ENCODE measurements at places on chromosomes 3 and 15.

DNA sequence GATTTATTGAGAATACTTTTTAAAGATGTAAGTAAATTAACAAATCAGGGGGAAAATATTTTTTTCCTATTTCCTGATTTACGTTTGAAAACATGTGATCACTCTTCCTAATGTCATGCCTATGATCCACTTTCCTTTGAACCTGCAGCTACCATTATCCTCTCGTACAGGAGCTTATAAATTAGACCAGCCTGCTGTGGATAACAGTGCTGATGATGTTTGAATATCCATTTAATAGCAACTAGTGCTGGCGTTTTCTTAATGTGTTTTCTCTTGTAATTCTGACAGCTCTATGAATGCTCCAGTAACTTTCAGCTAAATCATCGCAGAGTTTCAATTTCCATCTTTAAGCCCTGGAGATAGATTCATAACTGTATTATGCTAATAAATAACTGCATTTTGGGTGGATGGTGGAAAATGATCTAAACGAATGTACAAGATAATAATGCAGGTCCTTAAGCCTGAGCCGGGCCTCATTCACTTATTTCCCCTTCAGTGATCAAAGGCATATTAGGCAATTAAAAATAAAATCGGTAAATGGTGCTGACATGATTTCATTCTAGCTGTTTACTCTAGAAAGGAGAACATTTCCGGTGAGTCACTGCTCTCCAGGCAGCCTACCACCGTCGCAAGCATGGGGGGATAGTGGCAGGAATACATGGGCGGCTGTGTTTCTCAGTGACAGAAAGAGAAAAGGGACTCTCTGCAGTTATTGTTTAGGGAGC is 58.5 kb upstream of the SLC24A5 start:
- peak; percentile 35 for DNase-seq

DNA sequence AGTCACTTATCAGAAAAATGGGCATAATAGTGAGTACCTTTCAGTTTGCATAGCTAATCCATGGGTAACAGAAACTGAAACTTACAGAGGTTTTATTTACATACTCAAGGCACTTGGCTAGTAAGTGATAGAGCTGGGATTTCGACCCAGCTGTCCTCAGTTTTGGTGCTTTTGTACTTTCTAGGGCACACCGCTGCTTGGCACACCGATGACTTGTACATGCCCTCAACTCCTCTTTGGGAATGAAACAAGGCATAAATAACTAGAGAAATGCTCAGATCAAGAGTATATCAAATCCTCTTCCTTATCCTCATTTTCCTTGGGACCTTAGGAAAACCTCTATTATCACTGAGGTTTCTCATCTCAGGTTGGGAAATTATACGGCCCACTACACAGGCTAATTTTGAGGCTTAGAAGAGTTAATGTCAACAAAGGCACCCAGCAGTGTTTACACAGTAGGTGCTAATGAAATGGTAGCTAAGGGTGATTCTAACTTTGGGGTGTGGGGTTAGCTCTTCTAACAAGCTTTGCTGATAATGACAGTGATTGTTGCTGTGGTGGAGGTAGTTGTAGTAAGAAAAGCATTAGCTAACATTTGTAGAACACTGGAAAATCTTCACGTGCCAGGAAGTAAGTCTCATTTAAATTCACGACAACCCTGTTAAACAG is 20.3 kb upstream of the DGKG start:
- DNase-seq, result no peak

- DNase-seq, result no peak
Measured at GRCh38 chr3:99599894-99600293, 38.5 kb upstream of the COL8A1 start.

GRCh38 chr3:5007873-5008272 is 28.6 kb downstream of the BHLHE40 start:
- DNase-seq, result no peak

DNA sequence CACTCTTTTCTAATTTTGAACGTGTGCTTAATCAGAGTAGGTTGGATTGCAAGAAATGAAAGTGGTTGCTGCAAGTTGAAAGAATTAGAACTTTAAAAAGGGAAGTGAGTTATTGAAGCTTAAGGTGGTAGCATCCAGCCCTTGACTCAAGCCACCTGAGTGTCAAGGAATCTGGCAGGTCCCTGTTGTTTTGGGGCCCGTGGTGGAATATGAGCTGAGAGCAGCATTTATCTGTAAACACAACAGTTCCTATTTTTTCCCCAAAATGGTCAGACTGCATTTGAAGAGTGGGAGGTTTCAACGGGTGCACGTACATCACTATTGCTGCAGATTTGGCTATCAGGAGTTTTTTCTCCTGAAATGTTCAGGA is 1.7 kb downstream of the ITPR1 start:
- no peak for DNase-seq

- no peak for DNase-seq
Measured at GRCh38 chr3:130688015-130688688, 58.5 kb downstream of the PIK3R4 start.

GRCh38 chr15:41978534-41978933 is 6.2 kb upstream of the EHD4 start:
- DNase-seq, result no peak

DNA sequence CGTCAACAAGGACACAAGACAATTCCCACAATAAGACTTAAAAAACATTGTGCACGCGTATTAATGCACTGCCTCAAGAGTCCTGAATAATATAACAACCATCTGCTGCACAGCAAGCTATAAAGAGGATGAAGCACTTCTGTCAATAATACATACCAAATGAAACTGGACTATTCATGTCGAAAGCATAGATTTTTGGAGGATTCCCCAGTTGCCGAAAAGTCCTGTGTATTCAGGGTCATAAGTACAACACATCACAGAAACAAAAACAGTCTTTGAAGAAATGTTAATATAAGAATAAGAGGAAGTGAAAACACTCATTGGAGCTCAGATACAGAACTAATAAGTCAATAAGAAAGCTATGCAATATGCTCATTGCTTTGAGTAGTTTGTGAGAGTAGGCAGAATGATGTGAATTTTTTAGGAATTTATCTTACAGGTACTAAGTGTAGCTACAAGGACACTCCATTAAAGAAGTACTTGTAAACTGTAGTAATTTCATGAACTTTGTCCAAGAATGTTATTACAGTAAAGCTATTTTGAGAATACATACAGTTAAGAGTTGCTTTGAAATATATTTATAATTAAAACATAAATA is 31.6 kb downstream of the CBLB start:
- peak; percentile 22 for DNase-seq

DNA sequence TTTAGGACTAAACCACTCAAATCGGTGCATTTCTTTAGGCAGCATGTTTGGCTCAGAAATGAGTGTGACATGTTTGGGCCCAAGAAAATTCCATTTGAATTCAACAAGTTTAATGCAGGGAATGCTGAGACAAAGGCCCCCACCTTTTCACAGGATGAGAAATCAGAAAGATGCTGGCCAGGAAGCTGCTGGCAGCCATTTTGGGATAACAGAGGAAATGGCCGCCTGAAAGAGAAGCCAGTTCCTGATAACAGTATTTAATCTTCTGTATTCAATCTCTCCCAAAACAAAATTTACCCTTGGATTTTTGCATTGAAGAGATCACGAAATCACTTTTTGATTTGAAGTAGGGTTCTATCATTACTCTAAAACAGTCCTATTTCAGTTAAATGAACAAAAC is 350.9 kb downstream of the SLC9A9 start:
- no peak for DNase-seq

- DNase-seq, result no peak
Measured at GRCh38 chr3:136048068-136048467, 82.5 kb downstream of the PPP2R3A start.

Measured in stomach (tissue), 19 donors.